ENCODE measurements at places on chromosomes 16 and 17.
A peak's percentile ranks its signal among the peaks of the same experiment; 100 is the strongest.

- no peak for DNase-seq
Observed at GRCh38 chr16:89478576-89479221, 11.7 kb downstream of the ANKRD11 start.

- DNase-seq, result no peak
Observed at GRCh38 chr16:50334106-50334975, 34.4 kb downstream of the BRD7 start.

DNA sequence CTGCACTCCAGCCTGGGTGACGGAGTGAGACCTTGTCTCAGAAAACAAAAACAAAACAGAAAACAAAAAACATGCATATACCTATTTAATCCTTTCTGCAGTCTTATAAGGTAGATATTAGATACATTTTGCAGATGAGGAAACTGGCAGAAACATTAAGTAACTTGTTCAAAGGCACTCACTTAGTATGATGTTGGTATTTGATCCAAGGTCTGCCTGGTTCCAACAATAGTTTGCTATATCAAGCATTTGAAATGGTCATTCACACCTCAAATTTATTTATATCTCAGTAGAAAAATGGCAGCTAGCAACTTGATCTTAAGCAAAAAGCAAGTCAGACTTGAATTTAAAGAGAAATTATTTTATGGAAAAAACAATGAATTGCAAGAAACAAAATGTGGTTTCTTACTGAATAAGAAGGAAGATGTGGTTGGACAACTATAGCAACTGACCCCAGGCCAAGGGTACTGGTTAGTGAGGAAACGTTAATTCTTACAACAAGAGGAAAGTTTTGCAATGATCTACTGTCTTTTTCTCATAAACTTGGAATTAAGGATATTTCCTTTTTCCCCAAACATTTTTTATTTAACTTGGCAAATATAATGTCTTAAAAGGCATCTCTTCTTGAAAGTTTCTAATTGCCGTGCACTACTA is 19.7 kb downstream of the DHRS7B start:
- no peak for DNase-seq

DNA sequence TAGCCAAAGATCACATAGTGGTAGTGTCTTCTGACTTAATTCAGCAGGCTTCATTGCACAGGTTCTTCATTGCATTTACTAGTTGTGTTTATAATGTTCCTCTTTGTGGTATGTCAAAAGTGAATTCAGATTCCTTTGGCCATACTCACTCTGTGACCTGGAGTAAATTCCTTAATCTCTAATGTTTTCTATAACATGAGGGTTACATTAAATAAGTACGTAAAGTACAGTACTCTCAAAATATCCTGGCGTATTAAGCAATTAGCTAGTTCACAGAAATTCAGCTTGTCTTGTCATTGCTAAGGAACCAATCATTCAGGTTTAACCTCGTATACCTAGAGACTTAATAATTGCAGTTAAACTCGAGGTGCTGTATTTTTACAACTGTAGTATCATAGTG is 4.2 kb downstream of the RPS6KB1 start:
- no peak for DNase-seq

- DNase-seq, result peak; percentile 33
Observed at GRCh38 chr17:81866440-81867169, 4.5 kb downstream of the ARHGDIA start.

GRCh38 chr16:23650674-23651416 is 9.6 kb downstream of the DCTN5 start:
- DNase-seq, result no peak

DNA sequence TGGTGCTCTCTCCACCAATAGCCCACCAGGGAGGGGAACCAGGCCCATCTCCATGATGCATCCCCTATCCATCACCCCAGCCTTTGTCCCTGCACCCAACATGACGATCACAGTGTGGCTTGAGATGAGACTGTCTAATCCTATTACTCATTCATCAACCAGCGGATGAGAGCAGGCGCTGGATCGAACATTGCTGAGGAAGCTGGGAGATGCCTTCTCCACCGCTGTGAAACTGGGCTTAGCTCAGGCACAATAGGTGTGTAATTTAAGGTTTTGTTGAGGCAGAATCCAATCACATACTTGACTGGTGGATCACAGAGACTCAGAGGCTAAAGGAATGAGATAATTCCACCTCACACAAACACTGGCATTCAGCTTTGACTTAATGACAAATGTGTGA is 64.6 kb upstream of the IRX3 start:
- no peak for DNase-seq

DNA sequence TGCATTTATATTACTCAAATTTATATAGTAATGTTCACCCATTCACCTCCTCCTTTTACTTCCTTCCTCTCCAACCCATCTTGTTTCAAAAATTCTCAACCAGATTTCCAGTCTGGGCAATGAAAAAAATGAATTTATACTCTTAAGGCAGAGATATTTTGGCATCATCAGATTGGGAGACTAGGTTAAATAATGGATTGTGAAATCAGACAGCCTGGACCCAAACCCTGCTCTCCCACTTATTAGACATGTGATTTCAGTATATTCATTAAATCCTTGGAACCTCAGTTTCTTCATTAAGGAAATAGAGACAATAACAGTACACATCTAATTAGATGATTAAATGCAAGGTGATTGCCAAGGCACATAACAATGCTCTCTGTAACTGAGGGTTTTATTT is 7.8 kb downstream of the ACSM1 start:
- no peak for DNase-seq

GRCh38 chr16:27980919-27981700 is 82.4 kb downstream of the GSG1L start:
- DNase-seq, result no peak

DNA sequence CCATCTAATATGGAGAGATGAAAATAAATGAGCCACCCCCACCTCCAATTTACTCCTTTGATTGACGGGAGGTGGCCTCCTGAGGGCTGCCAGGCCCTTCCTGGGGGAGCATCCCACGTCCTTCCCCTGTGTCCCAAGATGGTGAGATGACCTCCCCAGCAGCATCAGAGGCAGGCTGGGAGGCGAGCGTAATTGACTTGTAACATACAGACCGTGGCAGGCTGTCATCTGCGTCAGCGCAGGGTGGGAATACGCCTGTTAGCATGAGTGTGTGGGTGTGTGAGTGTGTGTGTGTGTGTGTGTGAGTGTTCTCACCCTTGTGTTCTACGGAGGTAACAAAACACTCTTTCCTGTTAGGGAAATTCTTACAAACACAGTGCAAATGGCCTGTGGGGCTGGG is 156.9 kb upstream of the CIBAR2 start:
- no peak for DNase-seq
